ENCODE measurements at places on chromosomes 4 and X.

GRCh38 chr4:24856586-24856985 lies 56.3 kb downstream of the CCDC149 start:
- no peak for DNase-seq

GRCh38 chr4:185945252-185945651 lies 123.7 kb upstream of the TLR3 start:
- no peak for DNase-seq

DNA sequence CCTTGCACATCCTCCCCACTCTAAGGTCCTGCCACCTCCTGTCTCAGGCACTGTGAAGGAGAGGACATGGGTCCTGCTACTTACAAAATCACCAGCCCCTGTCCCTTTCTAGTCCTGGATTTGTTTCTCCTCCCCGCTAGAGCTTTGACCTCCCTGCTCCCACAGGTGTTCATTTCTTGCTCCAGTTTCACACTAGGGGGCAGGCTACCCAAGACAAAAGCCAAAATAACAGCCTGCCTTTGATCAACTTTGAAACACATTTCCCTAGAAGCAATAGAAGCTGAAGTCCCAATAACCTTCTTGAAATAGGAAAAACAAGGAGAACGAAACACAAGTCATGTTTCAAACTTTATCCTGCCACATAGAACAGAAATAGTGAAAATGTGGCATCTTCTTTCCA lies 164.4 kb downstream of the QDPR start:
- no peak for DNase-seq

- no peak for DNase-seq
These were observed 77.2 kb upstream of the DHRSX start for GRCh38 chrX:2577844-2578466.

- no peak for DNase-seq
These were observed 187.3 kb upstream of the INTU start for GRCh38 chr4:127445471-127445870.

Data from omental fat pad (tissue), 4 donors.